Stimulated activated CD8-positive, alpha-beta memory T cell treated with anti-CD3 and anti-CD28 coated beads, Interleukin-2, amount 100 ng/mL, for 1 hour (primary cell): ENCODE measurements at places on chromosomes 6 and 20.

GRCh38 chr6:13811627-13812358, 2.6 kb downstream of the MCUR1 start:
- DNase-seq, result no peak

DNA sequence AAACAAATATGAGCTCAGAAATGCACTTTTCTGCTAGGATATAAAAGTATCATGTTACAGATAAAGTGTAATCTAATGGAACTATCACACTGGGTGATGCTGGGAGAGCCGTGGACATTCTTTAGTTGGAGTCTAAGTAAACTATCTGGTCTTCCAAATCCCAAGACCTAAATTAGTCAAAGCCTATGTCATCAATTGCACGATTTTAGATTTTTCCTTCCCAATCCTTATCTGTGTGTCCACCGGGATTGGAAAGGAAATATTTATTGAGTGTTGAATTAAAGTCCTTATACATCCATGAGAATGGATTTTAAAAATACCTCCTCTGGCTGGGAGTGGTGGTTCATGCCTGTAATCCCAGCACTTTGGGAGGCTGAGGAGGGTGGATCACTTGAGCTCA, 19.6 kb upstream of the MRAP2 start:
- DNase-seq, result no peak

DNA sequence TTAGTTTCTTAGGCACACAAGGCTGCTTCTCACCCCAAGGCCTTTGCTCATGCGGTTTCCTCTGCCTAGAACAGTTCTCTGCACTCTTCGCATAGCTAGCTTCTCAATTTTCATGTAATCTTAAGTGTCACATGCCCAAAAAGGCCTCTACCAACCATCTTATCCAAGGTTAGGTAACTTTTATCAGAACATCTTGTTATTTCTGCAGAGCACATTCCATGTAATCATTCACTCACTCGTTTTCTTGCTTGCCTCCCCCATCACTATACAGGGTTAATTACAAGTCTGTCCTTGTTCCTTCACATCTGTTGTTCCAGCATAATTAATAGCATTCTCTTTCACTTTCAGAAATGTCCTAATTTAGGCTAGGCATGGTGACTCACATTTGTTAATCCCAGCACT, 53.8 kb downstream of the NCOA6 start:
- no peak for DNase-seq

DNA sequence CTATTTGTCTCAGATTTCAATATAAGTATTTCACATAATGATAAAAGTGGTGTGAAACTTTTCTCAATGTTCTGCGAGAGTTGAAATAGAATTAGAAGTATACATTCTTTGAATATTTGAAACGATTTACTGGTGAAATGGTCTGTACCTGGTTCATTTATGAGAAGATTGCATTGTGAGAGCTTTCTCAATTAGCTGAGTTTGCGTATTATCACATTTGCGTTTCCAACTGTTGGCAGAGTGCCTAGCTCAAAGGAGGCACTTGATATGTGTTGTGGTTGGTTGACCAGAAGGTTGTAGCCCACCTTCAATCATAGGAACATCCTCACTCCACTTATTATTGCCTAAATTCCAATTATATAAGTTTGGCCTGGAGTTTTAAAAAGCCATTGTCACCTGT, 58.8 kb upstream of the EXOC2 start:
- no peak for DNase-seq

- DNase-seq, result no peak
These were observed 55.1 kb downstream of the CDS2 start for GRCh38 chr20:5181958-5182357.

DNA sequence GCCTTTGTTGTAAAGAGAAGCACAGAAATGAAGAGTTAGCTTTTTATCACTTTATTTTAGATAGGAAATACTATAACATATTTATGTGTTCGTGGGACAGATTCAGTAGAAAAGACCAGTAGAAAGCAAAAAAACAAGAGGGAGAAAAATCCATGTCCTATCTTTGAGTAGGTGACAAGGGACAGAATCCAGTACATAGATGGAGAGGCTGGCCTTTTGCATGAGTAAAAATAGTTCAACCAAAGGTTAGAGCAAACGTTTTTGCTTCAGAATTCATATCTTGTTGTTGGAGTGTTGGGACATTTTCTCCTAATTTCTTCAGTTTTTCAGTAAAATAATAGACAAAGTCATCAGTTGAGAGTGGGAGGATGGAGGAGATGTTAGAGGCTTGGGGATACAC, 19.6 kb upstream of the FAM83B start:
- no peak for DNase-seq

- no peak for DNase-seq
These were observed 69.1 kb downstream of the GRIK2 start for GRCh38 chr6:101462576-101462975.

- no peak for DNase-seq
These were observed 112.8 kb downstream of the DACT2 start for GRCh38 chr6:168206661-168207274.

GRCh38 chr6:10404799-10405512, 9.9 kb downstream of the TFAP2A start:
- no peak for DNase-seq

DNA sequence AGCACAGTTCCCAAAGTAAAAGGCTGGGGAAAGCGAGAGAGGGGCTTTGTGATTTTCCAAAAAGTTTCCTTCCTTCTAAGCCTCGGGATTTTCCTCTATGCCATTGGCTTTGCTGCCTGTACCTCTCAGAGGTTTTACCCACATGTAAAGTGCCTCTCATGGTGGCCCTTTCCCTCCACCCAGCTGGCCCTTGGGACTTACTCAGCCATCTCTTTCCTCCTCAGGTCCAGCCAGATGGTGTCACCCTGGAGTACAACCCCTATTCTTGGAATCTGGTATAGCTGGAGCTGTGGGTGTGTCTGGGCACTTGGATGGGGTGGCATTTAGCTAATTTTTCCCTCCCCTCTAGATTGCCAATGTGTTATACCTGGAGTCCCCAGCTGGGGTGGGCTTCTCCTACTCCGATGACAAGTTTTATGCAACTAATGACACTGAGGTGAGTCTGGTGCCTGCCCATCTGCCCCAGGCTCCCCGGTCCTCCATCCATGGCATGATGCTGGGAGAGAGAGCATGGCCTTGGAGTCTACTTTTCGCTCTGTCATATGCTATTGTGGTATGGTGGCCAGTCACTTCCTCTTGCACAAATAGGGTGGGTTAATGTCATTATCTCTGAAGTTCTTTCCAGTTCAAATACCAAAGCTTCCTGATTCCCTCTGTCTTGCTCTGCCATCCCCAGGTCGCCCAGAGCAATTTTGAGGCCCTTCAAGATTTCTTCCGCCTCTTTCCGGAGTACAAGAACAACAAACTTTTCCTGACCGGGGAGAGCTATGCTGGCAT, 1.1 kb downstream of the CTSA start:
- DNase-seq, result no peak

DNA sequence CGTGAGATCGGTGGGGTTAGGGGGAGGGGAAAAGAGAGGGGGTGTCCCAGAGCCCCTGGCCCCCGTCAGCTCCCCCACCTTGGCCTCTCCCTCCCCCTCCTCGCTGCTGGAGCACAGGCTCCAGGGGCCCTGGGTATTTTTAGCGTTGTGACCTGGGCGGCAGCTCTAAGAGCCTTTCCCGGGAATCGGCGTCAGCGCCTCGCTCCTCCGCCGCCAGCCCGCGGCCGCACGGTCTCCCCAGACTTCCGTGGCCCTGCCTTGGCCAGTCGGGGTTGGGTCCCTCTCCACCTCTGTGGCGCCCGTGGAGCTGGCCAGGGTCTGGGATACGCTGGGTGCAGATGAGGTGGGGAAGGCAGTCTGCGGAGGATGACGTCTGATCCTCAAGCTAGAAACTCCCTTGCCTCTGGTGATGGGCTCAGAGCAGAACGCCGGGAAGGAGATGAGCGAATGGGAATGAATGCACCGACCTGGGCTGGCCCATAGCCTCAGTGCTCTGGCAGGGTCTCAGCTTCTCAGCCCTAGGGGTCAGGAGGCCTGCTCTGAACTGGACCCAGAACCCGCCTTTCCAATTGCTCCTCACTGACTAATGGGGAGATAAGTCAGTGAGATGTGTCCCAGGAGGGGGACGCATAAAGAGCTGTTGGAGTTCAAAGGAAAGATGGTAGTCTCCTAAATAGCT, 883 bp upstream of the DBNDD2 start:
- no peak for DNase-seq

DNA sequence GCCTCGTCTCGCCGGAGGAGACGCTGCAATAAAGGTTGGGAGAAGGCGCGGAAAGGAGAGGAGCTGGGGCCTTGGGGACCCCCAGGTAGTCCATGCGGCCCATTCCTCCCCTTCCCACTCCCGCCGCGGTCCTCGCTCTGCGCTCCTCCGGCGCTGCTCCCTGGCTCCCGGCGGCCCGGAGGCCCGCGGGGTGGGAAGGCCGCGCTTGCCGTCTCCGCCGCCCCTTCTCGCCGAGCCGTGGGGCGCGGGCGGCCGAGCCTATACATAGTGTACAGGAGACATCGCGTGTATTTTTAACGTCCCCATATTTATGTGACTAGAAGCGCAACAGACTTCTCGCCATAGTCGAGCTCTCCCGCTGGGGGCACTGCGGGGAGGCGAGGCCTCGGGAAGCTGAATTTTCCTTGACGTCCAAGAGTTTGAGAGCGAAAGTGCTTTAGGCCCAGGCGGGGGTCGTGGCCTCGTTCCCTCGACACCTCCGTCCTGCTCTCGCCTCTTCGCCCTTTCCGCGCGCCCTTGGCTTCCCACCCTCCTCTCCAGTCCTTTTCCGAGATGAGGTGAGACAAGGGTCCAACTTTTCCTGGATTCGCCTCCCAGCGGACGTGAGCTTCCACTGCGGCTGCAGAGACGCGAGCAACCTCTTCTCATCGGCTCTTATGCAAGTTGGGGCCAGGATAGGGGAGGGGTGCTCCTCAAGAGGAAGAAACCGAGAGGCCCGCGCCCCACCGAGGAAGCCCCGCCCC, 29.0 kb downstream of the SLC12A5 start:
- DNase-seq, result no peak

DNA sequence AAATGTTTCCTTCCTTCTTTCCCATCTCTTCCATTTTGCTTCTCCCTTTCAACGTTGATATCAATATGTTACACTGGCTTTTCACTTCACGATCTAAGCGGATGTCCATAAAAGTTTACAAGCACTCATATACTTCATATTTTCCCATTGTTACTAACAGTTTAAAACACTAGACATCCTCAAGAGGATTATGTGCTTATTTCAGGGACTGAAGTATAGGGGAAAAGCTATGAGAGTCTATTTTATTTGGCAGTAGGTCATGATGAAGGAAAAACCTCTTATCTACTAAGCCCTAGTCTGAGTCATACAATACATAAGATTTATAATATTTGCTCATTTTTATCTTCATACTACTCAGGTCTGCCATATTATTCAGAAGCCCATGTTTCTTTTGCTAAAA, 20.6 kb upstream of the EPB41L2 start:
- DNase-seq, result no peak

DNA sequence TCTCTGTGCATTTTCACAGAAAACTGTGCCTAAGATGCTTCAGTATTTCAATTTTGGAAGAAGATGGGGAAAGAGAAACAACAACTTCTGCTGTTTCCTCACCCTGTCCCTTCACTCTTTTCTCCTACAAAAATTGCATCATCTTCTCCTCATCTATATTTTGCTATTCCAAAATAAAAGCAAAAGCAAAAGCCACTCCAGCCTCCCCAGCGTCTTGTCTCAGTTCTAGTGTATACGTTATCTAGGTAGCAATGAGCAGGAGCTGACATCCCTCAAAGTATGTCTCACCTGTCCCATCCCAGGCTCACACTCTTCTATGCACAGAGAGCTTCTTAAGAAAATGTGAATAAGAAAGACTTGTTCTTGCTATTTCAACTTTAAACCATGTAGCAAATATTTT, 163.8 kb upstream of the TAB2 start:
- DNase-seq, result no peak

DNA sequence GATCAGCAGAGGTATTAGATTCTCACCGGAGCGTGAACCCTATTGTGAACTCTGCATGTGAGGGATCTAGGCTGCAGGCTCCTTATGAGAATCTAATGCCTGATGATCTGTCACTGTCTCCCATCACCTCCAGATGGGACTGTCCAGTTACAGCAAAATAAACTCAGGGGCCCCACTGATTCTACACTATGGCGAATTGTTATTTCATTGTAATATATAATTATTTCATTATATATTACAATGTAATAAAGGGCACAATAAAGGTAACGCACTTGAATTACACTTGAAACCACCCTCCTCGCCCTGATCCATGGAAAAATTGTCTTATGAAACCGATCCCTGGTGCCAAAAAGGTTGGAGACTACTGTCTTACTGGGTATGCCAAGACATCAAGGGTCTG, 18.6 kb downstream of the PRKN start:
- no peak for DNase-seq

- peak; percentile 72 for DNase-seq
These were observed 32.6 kb upstream of the FAM83D start for GRCh38 chr20:38893565-38894090.

GRCh38 chr20:1294497-1294896, 28.4 kb downstream of the SNPH start:
- DNase-seq, result no peak

DNA sequence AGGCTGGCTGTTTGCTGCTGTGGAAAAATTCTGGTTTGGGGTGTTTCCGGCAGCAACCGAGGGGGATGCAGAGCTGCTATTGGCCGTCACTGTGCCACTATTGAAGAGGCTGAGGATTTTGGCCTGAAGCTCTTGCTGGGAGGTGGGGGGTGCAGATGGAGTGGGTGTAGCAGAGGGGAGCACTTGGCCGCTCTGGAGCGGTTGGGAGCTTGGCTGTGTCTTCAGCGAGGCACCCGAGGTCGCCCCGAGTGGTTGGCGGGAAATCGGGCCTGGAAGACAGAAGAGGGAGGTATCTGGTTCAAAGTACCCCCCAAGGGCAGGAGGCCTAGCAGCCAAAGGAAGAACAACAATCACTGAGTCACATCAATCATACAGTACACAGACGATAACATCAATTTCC, 27.1 kb downstream of the NCOA5 start:
- no peak for DNase-seq

DNA sequence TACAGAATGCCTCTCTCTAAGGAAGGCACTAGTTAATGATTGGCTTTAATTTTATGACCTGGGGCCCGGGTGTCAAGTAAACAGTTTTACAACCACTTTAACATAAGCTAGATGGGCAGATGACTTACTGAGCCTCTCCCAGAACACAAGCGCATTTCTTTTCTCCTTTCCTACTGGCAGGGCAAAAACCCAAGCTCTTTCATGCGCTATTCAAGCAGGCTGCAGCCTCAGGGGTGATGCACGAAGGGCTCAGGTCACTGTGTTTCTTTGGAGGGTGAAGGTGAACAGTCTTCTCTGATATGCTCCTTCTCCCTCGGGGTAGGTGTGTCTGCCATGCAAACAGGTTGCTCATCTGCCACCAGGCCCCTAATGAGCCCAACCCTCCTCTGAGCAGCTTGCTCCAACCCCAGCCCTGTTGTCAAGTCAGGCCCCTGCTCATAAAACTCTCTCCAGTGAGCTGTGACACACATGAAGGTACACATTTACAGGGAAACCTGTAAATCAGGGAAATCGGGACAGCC, 73.5 kb upstream of the CDH4 start:
- no peak for DNase-seq

- DNase-seq, result no peak
These were observed 203.1 kb downstream of the LMBRD1 start for GRCh38 chr6:69593706-69594105.

GRCh38 chr20:59515013-59515905, 89.1 kb upstream of the PHACTR3 start:
- DNase-seq, result no peak

GRCh38 chr6:63685446-63686379, 50.1 kb downstream of the PHF3 start:
- no peak for DNase-seq
